ENCODE measurements at places on chromosomes 3 and 15. TPM values are rescaled to one million over a fixed set of nuclear protein-coding genes. Genes with fewer than 3 reads are reported as not detected.

CYFIP1 gene
- total RNA-seq, result 110 TPM

EPHA3 gene
- total RNA-seq, result 0.04 TPM

SEC62 gene
- total RNA-seq, result 31.1 TPM

SAMD7 gene
- not detected for total RNA-seq

CMTM8 gene
- total RNA-seq, result 7.5 TPM

ZCWPW2 gene
- total RNA-seq, result not detected

HOMER2 gene
- 56.4 TPM for total RNA-seq

PLSCR1 gene
- total RNA-seq, result 77.7 TPM

MUSTN1 gene
- not detected for total RNA-seq

RLBP1 gene
- not detected for total RNA-seq

TASOR gene
- total RNA-seq, result 34.0 TPM

FBXW12 gene
- 0.46 TPM for total RNA-seq

MAGEL2 gene
- total RNA-seq, result 1.4 TPM

ALG1L2 gene
- not detected for total RNA-seq

TEX264 gene
- 75.7 TPM for total RNA-seq

OCA2 gene
- total RNA-seq, result under 0.01 TPM

CLSTN2 gene
- 17.3 TPM for total RNA-seq

PGBD4 gene
- total RNA-seq, result 0.96 TPM

ZDHHC23 gene
- 4.7 TPM for total RNA-seq

OXTR gene
- total RNA-seq, result 2.0 TPM

RBP2 gene
- total RNA-seq, result not detected

MESP1 gene
- 2.6 TPM for total RNA-seq

SMCO1 gene
- not detected for total RNA-seq

INKA1 gene
- total RNA-seq, result not detected

CACNA2D2 gene
- total RNA-seq, result 0.55 TPM

LSM3 gene
- 9.3 TPM for total RNA-seq

CLDN16 gene
- 12.0 TPM for total RNA-seq

IMP3 gene
- 97.7 TPM for total RNA-seq

RBMS3 gene
- 18.4 TPM for total RNA-seq

SH2D7 gene
- total RNA-seq, result not detected

GOLGA8H gene
- total RNA-seq, result 0.34 TPM

BCHE gene
- total RNA-seq, result 6.6 TPM

ZDHHC3 gene
- 68.3 TPM for total RNA-seq

C15orf62 gene
- total RNA-seq, result 1.2 TPM

TRH gene
- not detected for total RNA-seq

EXD1 gene
- total RNA-seq, result not detected

LIPC gene
- 1.1 TPM for total RNA-seq

LSMEM2 gene
- not detected for total RNA-seq

All from kidney epithelial cell (primary cell).